Fibroblast of skin of abdomen (primary cell): ENCODE measurements at places on chromosomes 3 and 15.

GRCh38 chr15:81843226-81843625 lies 202.6 kb downstream of the MEX3B start:
- DNase-seq, result no peak

DNA sequence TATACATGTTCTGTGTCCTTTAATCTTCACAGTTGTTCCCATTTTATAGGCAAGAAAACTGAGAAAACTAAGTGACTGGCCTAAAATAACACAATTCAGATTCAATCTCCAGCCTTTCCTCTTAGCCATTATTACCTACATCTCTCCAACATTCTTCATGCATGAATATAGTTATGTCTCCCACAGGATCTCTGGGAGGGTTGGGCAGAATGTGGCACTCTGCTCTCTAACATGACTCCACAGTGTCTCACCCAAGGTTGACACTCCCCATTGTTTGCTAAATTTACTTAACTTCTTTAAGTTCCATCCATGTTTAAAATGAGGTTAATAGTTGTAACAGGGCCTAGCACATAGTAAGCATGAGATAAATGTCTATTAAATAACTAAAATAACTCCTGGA lies 276.3 kb downstream of the ERC2 start:
- DNase-seq, result no peak

GRCh38 chr3:37096288-37096687 lies 78.1 kb downstream of the LRRFIP2 start:
- DNase-seq, result peak; percentile 74

- no peak for DNase-seq
These were observed 15.8 kb upstream of the FANCD2 start for GRCh38 chr3:10010421-10010877.

- DNase-seq, result no peak
These were observed 251.4 kb downstream of the OTOL1 start for GRCh38 chr3:161748049-161748448.
